Kasumi-1 (cell line): ENCODE measurements at places on chromosomes 6 and 20.

- no peak for DNase-seq
Measured at GRCh38 chr6:131225127-131225526, 89.9 kb downstream of the AKAP7 start.

DNA sequence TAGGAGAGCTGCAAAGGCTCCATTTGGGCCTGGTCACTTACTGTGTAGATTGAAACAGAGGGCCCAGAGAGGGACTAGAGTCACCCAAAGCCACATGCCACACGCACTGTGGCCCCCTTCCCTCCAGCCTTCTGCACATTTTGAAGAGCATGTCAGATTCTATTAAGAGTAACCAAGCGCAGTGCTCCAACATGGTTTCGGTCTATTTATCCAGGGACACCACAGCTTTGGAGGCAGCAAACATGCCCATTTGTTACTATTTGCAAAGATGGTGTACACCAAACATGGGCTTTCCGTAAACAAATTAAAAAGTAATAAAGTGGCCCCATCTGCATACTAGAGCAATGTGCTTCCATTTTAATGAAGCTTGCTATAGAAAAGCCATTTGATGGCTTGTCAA, 43.7 kb upstream of the CCDC167 start:
- DNase-seq = no peak

DNA sequence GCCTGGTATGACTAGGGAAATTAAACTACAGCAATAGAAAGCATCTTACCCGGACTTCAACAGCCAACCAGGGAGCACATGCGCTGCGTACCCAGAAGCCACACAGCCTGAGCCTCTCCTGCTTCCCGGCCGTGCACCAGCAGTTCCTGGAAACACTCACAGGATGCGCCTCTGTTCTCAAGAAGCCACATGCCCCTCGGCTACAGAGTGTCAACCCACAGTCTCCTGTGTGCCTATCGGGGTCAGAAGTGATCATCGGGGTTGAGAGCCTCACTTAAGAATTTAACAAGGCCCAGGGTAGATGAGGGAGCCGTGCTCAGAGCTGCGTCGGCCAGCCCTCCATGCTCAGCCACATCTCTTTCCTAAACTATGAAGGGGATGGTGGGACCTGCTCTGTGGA, 147.2 kb upstream of the GGTLC1 start:
- DNase-seq = no peak

DNA sequence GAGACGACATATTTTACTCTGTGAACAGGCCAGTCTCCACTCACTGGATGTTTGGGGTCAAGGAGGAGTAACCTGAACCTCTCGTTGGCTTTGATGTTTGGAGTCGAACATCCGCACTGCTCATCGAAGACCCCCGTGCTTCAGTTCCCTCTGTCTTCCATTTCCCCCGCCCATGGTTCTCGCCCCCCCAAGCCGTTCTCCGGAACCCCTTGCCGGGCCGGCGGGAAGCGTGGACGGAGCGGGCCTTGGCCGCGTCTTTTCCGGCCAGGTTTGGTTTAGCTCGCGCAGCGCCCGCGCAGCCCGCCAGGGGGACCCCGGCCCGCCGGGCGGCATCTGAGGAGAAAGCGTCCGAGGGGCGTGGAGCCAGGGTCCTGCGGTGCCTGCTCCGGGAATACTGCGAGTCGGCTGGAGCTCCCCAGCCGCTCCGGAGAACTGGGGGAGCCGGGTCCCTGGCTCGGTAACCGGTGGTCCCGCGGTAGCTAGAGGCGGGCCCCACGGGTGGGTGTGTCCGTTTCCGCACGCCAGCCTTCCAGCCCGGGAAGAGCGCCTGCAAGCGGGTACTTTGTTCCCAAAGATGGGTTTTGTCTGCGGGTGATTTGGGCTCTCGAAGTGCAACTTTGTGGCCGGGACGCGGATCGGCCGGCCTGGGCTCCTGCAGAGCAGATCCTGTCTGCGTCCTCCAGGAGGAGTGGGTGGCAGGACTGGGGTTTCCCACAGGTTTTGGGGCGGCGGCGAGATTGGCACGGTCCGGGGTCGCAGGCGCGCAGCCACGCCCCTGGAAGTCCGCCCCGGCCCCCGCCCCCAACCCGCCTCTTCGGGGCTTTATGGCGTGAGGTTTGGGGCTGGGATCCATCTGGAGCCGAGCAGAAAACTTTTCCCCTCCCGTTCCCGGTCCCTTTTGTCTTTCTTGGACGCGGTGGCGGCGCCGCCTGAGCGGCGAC, at the start of gene TMEM200A:
TMEM200A (plus strand) TSS at position 852 of the 941 bp plus-strand sequence. CDS start 74,406 bp downstream, outside the sequence.
- DNase-seq = no peak

DNA sequence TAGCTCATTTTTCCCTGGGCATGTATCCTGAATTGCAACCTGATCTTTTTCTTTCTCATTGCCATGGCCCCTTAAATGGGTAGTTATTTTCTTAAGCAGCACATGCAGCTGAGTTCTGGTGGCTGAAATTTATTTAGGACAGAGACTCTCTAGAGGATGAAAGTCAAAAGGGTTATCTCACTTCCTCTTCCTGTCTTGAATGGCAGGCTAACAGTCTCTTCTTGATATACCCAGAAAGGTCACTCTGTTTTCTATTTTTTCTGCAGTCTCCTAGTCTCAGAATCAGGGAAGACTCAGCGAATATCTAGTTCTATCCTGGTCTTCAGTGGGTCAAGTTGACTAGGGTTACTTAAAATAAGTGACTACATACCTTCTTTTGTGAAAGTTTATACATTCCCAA, 243.3 kb downstream of the EPHA7 start:
- DNase-seq = peak; percentile 46

GRCh38 chr6:145405006-145405551, 330.2 kb downstream of the EPM2A start:
- DNase-seq = no peak

DNA sequence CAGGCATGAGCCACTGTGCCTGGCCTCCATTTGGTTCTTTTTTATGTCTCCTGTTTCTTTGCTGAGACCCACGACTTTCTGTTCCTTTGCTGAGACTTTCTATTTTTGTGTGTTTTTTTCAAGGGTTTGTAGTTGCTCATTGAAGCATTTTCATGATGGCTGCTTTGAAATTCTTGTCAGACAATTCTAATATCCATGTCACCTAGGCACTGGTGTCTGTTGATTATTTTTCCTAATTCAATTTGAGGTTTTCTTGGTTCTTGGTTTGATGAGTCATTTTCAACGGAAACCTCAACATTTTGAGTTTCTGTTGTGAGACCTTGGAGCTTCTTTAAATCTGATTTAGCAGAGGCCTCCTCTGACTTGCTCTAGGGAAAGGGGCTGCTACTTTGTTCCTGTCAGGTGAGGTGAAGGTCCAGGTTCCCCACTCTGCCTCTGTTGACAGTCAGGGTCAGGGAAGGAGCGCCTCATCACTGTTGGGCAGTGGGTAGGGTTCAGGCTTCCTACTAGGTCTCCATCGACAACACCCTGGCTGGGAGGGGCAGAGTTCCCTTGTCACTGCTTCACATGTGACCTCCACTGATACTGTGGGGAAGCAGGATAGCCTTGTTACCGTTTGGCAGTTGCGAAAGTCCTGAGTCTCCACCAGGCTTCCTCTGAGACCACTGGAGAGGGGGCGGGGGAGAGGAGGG, 67.2 kb upstream of the RNF24 start:
- DNase-seq = peak; percentile 95

- no peak for DNase-seq
Measured at GRCh38 chr6:124010574-124010973, 206.9 kb downstream of the NKAIN2 start.

DNA sequence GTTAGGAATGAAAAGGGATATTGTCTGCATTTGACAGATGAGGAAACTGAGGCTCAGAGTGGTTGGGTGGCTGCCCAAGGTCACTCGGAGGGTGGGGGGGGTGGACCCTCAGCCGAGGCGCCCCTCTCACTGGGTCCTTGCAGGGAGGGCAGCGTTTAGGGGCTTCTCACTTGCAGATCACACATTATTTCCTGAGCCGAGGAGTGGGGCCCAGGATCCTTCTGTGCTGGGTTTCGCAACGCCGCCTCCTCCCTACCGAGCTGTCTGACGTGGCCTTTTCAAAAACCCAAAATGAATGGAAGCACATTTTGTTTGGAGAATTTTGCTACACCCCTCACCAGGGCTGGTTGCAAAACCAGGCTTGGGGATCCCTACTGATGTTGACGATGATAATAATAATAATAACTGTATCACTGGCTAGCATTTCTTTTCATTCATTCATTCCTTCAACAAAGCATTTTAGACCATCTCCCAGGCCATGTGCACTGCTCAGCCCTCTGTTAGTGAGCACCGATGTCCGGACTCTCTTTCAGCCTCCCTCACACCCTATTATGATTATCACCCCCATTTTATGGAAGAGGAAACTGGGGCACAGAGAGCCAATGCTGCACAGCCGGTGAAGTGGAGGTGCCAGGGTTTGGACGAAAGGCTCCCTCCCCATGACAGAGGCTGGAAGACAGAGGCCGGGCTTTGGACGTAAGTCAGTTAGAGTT, 5.2 kb downstream of the DLGAP4 start:
- no peak for DNase-seq

GRCh38 chr20:53023732-53024520, 51.8 kb downstream of the TSHZ2 start:
- no peak for DNase-seq

DNA sequence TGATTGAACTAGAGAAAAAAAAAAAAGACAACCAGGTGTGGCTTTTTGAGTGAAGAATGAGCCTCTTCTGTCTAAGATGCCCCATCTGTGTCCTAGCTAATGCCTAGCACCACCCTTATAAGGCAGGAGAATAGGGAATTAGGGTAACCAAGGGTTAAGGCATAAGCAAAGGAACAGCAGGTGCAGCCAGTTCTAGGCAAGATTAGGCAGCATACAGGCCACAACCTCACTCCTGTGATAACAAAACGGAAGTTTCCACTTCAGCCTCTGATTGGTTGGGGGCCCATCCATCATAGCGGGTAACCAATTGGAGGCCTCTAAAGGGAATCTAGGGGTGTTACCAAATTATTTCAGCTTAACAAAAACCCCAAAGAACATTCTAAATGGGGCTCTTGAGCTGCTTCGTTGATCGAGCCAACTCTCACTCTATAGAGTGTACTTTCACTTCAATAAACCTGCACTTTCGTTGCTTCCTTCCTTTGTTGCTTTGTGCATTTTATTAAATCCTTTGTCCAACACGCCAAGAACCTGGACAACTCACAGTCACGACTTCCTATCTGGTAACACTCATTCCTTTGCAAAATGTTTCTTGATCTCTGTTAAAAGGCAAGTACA, 61.9 kb upstream of the TAGAP start:
- peak; percentile 60 for DNase-seq

DNA sequence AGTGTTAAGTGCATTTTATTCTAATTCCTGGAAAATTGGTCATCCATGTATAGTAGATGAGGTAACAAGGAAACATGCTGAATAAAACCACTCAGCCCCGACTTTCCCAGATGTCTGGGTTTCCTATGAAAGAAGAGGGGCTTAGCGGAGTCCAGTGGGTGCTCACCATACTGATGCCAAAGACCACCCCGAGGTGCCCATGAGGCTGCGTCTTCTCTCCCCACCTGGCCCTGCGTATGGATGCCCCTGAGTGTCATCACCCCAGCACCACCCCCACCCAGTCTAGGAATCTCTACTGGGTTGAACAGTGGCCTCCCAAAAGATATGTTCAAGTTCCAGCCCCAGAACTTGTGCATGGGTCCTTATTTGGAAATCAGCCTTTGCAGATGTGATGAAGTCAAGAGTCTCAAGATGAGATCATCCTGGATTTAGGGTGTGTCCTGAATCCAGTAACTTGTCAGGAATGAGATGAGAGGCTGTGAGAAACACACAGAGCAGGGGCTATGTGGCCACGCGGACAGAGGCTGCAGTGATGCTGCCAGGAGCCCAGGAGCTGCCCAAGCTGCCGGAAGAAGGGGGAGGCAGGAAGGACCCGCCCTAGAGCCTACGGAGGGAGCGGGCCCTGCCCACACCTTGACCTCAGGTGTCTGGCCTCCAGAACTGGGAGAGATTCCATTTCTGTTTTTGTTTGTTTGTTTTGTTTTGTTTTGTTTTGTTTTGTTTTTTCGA, 124.6 kb upstream of the CDH4 start:
- DNase-seq = no peak

- no peak for DNase-seq
Measured at GRCh38 chr6:147166992-147167391, 37.2 kb upstream of the STXBP5 start.

GRCh38 chr6:141484711-141485110, 648.0 kb upstream of the GJE1 start:
- DNase-seq = peak; percentile 68

DNA sequence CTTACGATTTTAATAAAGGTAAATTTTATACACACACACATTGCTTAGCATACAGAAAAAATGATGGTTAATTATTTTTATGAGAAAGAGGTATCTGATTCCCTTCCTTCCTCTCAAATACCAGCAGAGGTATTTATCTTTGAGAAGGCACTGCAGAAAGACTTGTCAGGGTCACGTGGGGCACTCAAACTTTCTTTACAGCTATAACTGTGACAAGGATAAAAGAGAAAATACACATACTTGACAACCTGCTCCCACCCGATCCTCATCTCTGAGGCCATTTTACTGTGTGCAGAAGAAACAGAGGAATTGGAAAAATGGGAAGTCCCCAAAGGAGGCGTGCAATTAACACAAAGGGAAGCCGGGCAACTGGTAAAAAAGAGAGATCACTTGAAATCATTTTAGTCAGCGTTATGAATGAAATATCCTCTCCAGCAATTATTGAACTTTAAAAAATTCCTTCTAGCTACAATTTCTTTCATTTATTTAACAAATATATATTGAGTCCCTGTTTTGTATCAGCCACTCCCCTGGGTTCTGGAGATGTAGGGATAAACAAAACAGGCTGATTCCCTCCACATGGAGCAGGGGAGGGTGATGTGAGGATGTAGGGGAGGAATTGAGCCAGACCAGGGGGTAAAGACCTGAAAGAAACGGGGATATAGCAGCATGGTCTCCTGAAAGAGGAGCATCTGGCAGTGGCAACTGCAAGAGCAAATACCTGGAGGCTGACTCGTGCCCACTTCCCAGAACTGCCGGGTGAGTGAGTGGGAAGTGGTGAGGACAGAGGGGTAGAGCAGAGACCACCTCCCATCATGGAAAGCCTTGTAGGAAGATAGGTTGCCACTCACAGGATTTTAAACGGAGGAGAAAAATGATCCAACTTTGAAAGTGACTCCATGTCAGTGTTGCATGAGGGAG, 510.3 kb downstream of the KIF16B start:
- DNase-seq = no peak

GRCh38 chr6:159594750-159595117, 98.3 kb downstream of the SOD2 start:
- DNase-seq = no peak

- DNase-seq = no peak
Measured at GRCh38 chr6:150403458-150404246, 34.8 kb downstream of the IYD start.

- DNase-seq = no peak
Measured at GRCh38 chr20:7523288-7523687, 417.0 kb downstream of the HAO1 start.

GRCh38 chr6:82507112-82507511, 143.5 kb downstream of the TPBG start:
- no peak for DNase-seq

- peak; percentile 97 for DNase-seq
Measured at GRCh38 chr6:37083243-37084138, 78.0 kb downstream of the FGD2 start.
